ENCODE measurements at places on chromosomes 16 and 17. TPM values are rescaled to one million over a fixed set of nuclear protein-coding genes. Genes with fewer than 3 reads are reported as not detected.

DNA sequence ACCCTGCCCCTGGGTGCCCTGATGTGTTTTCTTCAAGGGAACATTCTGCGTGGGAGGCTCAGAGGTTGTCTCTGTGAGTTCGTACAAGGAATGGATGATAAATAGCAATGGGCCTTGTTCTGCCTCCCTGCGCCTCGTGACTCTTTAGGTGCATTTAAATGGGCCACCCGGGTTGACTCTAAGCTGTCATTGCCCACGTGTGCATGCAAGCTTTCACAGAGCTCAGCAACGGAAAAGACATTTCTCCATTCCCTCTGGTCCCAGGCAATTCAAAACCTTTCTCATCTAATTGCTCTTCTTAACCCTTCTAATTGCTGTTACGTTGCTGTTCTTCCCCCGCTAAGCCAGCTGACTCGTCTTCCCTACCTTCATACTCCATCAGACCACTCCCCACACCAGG is 71.5 kb upstream of the SDK2 start:
- H3K4me1 ChIP-seq = peaks cover 27% of the 10 kb centered on the region

- no peak for DNase-seq
- H3K27me3 ChIP-seq = peaks cover 5% of the 10 kb centered on the region
- no peaks in the 10 kb centered on the region for H3K36me3 ChIP-seq
Measured at GRCh38 chr17:8726941-8727555, 17.6 kb downstream of the CCDC42 start.

- H3K36me3 ChIP-seq = peaks cover 16% of the 10 kb centered on the region
- H3K4me3 ChIP-seq = peak overlapping the region; percentile 63
- peaks cover 24% of the 10 kb centered on the region for H3K27me3 ChIP-seq
- peak overlapping the region; percentile 61 for H3K27ac ChIP-seq
- peaks cover 29% of the 10 kb centered on the region for H3K4me1 ChIP-seq
Measured at GRCh38 chr17:7261379-7262191, 693 bp downstream of the CLDN7 start.

DNA sequence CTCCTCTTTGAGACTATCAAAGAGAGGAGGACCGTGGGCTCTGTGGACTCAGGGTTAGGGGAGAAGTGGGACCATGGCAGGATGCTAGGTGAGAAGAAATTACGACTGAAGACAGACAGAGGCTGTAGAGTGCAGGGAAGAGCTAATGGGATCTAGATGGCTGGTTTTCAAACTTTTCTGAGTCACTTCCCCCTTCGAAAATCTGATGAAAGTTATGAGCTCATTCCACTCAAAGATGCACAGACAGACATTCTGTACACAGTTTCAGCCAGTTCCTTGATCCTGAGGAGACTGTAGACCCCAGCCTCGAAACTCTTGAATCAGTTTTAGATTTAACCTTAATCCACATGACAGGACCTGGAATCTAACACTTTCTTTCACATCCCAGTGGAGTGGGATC is 40.7 kb downstream of the RGS9 start:
- H3K4me3 ChIP-seq = no peak overlapping the region
- DNase-seq = no peak
- peaks cover 8% of the 10 kb centered on the region for H3K36me3 ChIP-seq

GRCh38 chr17:44758414-44759085 is at the start of gene ADAM11:
Gene ADAM11, plus strand, starts transcription at chr17:44758988. Its CDS starts 212 bp downstream, at chr17:44759200.
- no peak within 1 kb of the TSS for H3K4me3 ChIP-seq
- no peak for DNase-seq
- no peak within 1 kb of the TSS for H3K27ac ChIP-seq

DNA sequence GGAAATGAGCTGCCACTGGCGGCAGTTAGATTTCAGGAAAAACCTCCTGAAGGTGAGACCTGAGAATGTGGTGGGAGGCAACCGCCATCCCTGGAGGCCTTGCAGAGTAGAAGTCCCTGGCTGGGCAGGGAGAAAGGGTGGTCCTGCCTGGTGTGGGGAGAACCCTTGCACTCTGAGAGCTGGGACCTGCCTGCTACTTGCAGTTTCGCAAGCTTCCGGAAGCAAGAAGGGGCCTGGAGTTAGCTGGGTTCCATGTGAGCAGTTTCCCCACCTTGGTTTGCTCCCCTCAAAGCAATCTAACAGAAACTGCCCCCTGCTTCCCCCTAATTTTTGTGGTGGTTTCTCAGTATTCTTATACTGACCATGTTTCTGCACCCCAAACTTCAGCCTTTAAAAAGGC is 6.5 kb downstream of the ZNF629 start:
- DNase-seq = no peak
- H3K27ac ChIP-seq = no peak overlapping the region
- peaks cover 8% of the 10 kb centered on the region for H3K4me1 ChIP-seq
- H3K27me3 ChIP-seq = no peaks in the 10 kb centered on the region

GRCh38 chr17:15023589-15024336 is 241.4 kb downstream of the PMP22 start:
- H3K4me1 ChIP-seq = no peaks in the 10 kb centered on the region
- no peak overlapping the region for H3K4me3 ChIP-seq
- no peaks in the 10 kb centered on the region for H3K36me3 ChIP-seq

NPIPB6 gene
- total RNA-seq = 1.8 TPM

DHX38 gene
- 77.1 TPM for total RNA-seq

TMEM132E gene
- not detected for total RNA-seq

SERPINF2 gene
- total RNA-seq = 0.31 TPM

NUPR1 gene
- not detected for total RNA-seq

OR1A1 gene
- total RNA-seq = not detected

FADS6 gene
- total RNA-seq = not detected

Measured in activated CD8-positive, alpha-beta T cell treated with anti-CD3 and anti-CD28 coated beads, Interleukin-2, amount 10 ng/mL, durations not matched to agents 7 days and 5 days (primary cell).